HAP-1 (cell line): ENCODE measurements at places on chromosomes 5 and 9.

GRCh38 chr5:153903321-153903720 is 135.4 kb downstream of the FAM114A2 start:
- DNase-seq, result no peak

GRCh38 chr5:135671052-135671705 is 92.4 kb upstream of the CXCL14 start:
- DNase-seq, result no peak

GRCh38 chr5:81023261-81023970 is 63.3 kb downstream of the RASGRF2 start:
- no peak for DNase-seq

DNA sequence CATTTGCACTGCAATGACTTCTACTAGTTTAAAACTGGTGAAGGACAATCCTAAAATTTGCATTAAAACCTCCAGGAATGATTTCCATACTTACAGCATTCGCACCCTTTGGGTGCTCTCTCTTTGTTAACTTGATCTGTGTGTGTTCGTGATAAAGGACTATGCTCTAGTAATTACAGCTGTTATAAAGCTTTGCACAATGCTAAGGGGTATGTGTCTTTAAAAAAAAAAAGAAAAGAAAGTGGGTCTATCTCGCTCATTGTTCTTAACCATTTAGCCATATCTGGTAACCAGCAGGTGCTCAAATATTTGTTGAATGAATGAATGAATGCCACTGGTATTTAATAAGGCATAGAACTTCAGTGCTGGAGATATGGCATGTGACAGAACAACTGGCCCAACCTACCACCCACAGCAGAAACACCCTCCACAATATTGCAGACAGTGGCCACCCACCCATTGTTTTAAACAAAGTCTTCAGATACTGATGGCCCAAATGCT is 8.7 kb downstream of the TRIM36 start:
- no peak for DNase-seq

DNA sequence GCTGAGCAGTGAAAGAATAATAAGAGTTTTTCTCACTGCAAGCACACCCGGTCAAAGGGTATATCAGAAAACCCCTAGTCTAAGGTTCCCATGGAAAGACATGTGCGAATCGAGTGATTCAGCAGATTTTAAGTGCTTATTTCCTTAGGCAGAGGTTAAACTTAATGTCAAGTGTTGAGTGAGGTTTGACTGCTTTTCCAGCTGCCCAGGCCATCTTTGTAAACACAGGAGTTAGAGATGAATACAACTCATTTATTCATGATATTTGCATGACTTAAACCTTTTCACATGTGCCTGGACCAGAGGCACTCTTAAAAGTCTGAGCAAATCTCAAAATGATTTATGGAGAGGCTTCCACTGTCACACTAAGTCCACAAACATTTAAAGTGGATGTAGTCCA is 137.8 kb upstream of the RGMB start:
- DNase-seq, result peak; percentile 94

DNA sequence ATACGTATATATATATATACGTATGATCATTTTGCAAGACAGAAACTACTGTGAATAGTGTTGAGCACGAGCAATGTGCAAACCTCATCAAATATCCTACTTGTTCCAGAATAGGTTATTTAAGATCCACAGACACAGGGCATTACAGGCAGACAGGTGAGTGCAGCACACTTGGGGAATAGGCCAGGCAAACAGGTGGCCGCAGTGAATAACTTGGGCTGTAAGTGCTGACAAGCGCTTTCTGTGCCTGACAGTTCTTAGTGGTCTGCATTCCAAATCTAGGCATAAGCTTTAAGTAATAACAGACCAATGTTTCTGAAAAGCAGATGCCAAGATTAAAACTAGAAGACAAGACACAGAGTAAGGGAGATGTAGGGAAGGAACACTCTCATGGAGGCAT is 77.9 kb downstream of the LHFPL2 start:
- no peak for DNase-seq

- DNase-seq, result no peak
Observed at GRCh38 chr5:96121364-96121763, 159.7 kb upstream of the ELL2 start.

DNA sequence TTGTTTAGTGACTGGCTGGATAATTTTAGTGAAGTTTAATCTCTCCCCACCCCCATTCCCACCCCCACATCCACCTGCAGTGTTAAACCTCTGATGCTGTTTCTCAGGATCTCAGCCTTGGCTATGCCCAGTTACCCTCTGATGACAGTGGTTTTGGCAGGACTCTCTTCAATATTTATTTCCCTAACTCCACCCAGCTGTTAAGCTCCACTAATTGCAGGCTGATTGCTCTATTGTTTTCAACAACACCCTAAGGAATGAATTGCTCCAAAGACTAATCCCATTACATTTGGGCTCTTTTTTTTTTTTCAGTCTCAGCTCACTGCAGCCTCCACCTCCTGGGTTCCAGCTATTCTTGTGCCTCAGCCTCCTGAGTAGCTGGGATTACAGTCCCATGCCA is 46.3 kb downstream of the PHAX start:
- DNase-seq, result no peak

- no peak for DNase-seq
Observed at GRCh38 chr5:38101897-38102296, 156.5 kb upstream of the EGFLAM start.

DNA sequence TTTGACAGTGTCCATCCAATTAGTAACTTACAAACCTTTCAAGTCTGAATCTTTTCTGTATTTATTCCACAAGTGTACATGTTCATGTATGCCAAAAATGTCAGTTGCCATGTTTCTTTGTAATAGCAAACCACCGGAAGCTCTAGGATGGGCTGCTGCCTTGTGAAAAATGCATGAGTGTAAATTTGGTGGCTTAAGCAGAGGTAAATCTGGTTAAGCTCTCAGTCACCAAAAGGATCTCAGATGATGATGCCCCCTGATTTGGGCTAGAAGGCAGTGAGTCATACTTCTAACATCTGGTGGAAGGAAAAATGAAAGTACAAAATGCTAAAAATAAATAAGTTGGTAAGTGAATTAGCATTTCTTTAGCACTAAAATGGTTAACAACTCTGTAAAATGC is 567.5 kb downstream of the ELAVL2 start:
- DNase-seq, result no peak

DNA sequence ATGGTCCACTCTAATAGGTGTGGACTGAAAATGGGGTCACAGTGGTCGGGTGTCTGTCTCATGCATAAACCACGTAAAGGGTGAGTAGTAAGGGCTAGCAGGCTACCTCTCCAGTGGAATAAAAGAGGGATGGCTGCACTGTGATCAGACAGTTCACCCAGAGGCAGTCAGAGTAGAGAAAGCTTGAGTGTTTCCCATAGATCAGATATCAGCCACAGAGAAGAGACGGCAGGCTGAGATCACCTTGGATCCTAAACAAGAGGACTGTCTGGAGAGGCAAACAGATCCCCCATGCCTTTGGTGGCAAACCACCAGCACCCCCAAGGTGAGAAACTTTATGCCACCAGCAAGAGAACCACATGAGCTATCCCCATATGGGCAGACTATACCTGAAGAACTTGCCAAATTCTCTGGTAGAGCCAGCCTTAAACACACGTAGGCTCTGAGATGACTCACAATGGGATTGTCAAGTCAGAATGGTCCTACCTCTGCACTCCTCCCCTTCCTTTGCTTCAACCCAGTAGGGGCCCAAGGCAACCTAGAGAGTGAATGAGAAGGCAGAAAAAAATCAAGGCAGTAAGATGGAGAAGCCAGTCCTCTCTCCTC is 205.2 kb upstream of the MAP3K1 start:
- no peak for DNase-seq

GRCh38 chr9:135380311-135380960 is 99.1 kb upstream of the PPP1R26 start:
- no peak for DNase-seq

- DNase-seq, result no peak
Observed at GRCh38 chr5:152623951-152624350, 218.9 kb upstream of the NMUR2 start.

DNA sequence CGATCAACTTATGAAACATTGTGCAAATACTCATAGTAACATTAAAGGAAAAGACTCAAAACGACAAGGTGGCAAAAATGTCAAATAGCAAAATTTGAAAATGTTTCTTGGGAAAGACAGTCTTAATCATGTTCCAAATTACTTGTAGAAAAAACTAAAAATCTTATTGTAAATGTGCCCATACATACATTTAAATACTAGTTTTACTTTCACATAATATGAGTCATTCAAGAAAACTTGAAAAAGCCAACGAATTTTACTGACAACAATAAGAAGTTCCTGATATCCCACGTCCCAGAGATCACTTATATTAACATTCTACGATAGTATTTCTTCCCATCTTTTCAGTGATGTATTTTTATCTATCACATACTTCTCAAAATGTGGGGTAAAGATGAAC is 13.7 kb downstream of the MLLT3 start:
- DNase-seq, result no peak

DNA sequence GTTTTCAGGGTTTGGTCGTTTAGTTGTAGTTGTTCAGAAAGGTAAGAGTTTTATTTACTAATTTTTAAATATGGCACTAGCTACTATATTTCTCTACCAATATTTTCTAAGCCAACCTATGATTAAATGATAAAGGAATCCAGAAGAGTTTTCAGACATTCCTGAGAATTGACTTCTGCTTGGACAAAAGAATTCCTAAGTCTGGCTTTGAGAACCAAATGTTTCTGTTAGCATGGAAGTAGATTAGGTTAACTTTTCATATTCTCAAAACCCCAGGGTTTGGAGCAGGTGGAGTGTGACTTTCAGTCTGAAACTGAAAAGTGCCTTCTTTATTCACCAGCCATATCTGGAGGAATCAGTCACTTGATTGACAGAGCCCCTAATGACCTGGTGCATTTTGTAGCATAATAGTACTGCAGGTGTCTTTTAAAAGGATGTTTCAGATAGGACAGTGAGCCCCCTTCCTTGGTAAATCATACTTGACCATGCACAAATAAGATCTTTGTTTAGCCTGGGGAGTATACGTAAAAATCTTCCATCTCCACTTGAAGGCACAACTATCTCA is 457.0 kb upstream of the ZNF462 start:
- DNase-seq, result peak; percentile 14

DNA sequence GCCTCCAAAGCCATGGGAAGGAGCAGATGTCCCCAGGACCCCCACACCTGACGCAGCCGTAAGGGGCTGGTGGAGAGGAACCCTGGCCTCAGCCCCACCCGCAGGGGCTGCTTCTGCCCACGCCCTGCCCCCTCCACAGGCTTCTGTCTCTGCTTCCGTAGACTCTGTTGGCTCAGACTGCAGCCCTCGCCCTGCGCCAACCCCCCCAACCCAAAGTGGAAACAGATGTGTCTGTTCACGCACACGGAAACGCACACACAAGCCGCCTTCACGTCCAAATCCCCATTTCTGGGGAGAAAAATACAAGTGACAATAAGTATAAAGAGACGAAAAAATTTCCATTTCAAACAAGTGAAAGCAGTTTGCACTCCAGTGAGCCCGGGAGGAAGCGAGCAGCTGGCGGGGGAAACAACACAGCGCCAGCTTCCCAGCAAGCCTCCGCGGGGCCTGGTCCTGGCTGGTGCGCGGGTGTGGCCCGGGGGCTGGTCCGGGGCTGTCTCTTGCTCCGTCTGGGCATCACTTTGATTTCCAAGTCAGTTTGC is 32.6 kb upstream of the RXRA start:
- DNase-seq, result no peak

- no peak for DNase-seq
Observed at GRCh38 chr5:138972230-138972629, 97.1 kb upstream of the LRRTM2 start.

- DNase-seq, result no peak
Observed at GRCh38 chr5:33829430-33829829, 62.4 kb downstream of the ADAMTS12 start.

GRCh38 chr5:131270809-131271208 is 7.0 kb downstream of the CDC42SE2 start:
- no peak for DNase-seq

- no peak for DNase-seq
Observed at GRCh38 chr5:14153932-14154731, 11.0 kb downstream of the TRIO start.

- DNase-seq, result no peak
Observed at GRCh38 chr5:140480310-140481014, 67.0 kb upstream of the EIF4EBP3 start.

- DNase-seq, result no peak
Observed at GRCh38 chr9:90167914-90168313, 474.7 kb downstream of the DIRAS2 start.

GRCh38 chr5:129771058-129771838 is 23.4 kb downstream of the MINAR2 start:
- peak; percentile 57 for DNase-seq

GRCh38 chr9:121232251-121232650 is 30.6 kb upstream of the RAB14 start:
- DNase-seq, result no peak

DNA sequence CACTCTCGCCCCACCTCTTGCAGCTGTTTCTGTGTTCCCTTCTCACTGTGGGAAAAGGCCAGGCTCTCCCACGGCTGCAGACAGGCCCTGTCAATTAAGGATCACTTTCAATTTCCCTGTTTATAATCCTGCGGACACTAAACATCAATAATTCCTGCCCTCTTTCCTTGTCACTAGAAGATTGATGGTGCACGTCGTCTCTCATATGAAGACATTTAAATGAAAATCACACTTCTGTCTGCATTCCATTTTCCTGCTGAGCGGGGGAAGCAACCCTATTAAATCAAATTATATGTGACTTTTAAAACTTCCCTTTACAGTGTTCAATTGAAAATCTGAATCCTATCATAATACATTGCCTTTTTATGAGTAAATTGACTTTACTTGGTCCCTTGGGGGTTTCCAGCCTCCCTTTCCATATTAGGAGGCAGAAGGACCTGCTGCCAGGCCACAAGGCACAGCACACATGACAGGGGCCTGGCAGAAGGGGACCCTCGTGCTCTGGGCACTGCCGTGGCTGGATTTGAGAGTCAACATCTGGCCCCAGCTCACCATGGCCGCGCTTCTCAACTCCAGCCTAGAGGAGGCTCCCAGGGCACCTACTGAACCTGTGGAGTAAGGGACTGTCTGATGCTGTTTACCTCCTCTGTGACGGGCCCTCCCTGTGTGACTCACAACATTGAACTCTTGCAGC is 311.0 kb upstream of the IRX4 start:
- no peak for DNase-seq

- DNase-seq, result peak; percentile 16
Observed at GRCh38 chr5:177023303-177023664, 788 bp downstream of the ZNF346 start.

GRCh38 chr5:96509721-96510350 is 76.8 kb upstream of the PCSK1 start:
- no peak for DNase-seq

GRCh38 chr9:133637451-133638055 is 1.4 kb downstream of the DBH start:
- DNase-seq, result no peak

DNA sequence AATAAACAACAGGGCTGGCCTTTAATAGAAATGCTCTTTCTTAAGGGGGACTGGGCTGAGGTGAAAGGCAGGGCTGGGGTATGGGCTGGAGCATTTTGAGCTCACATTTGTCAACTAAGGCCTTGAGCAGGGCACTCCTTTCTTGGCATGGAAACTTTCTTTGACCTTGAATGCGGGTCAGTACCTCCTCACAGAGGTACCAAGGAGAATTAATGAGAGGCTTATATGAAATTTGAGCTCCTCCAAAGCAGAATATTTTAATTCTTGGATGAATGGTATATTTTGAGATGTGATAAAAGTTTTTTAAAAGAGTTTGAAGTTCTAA is 3.1 kb downstream of the CYSTM1 start:
- DNase-seq, result no peak
